ENCODE measurements at places on chromosomes 16 and 17.

DNA sequence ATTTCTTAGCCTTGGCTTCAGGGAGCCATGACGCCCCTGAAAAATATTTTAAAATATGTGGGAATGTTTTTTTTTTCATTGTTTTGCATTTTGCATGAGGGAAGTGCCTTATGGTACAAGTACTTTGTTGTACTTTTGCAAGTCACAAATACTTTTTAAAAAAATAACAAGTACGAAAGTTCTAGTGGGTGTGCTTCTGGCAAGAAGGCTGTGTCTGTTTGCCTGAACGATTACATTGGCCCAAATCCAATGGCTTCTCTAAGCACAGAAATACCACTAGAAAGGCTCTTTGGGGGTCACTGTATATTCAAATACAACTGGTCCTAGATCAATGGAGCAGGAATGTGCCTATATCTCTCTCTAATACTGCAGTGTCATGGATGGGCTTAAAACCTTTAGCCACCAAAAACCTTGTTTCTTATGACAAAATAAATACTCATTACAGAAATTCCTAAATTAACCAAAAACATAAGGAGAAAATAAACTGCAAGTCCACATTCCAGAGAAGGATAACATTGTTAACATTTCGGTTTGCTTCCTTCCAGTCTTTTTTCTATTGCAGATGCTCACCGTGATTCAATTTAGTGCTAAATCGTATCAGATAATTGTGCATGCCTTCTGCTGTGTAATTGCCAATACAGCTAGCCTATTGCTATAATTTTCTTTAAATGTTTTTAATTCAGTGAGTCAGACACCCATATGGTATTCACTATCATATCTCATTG lies 97.4 kb downstream of the VAT1L start:
- no peak for DNase-seq

DNA sequence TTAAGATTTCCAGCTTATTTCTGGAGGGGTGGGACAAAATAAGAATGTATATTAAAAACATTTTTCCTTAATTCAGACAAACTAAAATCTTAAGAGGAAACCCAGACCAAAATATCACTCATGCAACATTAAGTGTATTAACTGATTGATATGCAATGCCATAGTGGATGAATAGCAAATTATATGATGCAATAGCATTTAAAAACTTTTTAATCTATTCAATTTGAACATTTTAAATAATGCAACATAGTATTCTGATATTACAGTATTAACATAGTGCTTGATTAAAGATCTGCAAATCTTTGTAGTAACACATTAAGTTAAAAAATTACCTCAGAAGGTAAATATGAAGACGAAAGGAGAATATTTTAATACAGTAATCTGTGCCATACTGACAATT lies 15.3 kb upstream of the INTS2 start:
- no peak for DNase-seq

DNA sequence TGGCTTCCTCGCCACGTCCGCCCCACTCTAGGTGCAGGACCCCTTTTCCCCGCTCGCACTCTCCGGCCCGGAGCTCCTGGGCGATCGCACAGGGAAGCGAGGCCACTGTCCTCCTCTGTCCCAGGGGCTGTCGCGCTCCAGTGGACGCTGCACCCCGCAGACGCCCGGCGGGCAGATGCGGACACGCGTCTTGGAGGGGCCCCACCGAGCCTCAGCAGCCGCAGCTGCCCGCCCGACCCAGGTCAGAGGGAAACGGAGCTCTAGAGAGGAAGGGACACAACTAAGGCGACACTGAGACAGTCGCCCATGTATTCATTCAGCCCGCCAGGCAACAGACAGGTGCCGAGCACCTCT lies 726 bp upstream of the SLC13A5 start:
- DNase-seq, result no peak

DNA sequence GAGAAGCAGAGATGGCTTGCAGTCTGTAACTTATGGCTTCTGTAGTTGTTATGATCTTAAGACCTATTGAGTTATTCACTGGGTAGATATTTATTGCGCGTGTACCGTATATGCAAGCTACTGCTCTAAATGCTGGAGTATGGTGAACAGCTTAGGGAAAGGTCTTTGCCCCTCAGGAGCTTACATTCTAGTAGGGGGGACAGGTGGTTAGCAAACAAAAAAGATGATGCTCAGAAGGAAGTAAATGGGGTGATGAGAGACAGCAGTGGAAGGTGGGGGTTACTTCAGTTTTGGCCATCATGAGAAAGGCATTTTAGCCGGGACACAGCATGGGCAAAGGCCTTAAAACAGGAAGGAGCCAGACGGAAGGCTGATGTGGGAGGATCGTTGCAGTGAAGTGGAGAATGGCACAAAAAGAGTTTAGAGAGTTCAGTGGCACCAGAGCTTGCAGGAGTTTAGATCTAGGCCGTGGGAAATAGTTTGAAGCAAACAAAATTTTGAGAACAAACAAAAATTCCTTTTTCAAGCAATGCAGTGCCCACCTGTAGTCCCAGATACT lies 2.1 kb downstream of the ARMC7 start:
- no peak for DNase-seq

DNA sequence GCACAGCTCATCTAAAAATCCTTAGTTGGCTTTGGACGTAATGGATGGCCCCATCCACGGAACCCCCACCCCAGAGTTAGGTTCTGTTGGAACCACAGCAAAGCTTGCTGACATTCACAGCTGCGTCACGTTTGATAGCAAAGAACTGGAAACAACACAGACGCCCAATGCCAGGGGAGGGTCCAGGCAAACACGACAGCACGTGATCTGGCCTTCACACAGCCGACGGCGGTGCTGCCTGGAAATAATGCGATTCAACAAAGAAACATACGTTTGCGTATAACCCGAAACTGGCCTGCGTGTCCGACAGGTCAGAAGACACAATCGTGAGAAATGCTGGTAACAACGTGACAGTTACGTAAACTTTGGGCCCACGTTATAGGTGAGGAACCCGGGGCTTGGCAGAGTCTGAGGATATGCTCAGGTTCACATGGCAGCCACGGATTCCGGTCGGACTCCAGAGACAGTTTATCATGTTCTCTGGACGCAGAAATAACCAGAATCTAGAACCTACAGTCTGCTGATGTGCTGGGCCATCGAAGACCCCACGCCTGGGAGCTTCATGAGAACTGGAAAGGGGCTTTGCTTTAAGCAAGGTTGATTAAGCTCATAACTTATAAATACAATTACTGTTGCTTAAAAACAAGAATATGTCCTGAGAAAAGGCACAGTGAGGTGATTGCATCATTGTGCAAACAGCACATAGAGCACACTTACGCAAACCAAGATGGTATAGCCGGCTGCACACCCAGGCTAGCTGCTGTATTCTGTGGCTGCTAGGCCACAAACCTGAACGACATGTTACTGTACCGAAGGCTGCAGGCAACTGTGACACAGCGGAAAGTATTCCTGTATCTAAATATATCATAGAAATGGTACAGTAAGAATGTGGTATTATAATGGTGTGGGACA lies 70.4 kb downstream of the RPH3AL start:
- no peak for DNase-seq
